ENCODE measurements at places on chromosomes 2 and 18.

GRCh38 chr2:4951368-4951767, 740.8 kb upstream of the SOX11 start:
- DNase-seq: no peak

DNA sequence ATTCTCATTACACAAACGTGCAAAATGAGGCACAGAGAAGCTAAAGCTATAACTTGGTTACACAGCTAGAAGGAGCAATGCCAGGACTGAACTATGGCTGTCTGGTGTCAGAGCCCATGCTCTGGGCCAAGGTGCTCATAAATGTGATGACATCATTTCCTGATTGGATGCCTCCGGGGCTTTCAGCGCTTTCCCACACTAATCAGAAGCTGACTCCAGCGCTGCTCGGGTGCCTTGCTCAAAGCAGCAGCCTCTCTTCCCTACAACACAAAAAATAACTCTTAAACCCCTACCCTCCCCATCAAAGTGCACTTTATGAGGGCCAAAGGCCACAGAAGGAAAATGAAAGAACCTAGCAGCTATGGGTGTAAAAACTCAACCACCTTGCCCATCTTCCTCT, 90.7 kb downstream of the STK39 start:
- DNase-seq: no peak

- no peak for DNase-seq
Measured at GRCh38 chr18:48254077-48254602, 155.0 kb downstream of the ZBTB7C start.

- DNase-seq: no peak
Measured at GRCh38 chr2:181546086-181546485, 88.9 kb downstream of the ITGA4 start.

- no peak for DNase-seq
Measured at GRCh38 chr2:59957504-59957903, 596.0 kb downstream of the BCL11A start.

- DNase-seq: no peak
Measured at GRCh38 chr2:128448331-128449225, 129.9 kb upstream of the HS6ST1 start.

DNA sequence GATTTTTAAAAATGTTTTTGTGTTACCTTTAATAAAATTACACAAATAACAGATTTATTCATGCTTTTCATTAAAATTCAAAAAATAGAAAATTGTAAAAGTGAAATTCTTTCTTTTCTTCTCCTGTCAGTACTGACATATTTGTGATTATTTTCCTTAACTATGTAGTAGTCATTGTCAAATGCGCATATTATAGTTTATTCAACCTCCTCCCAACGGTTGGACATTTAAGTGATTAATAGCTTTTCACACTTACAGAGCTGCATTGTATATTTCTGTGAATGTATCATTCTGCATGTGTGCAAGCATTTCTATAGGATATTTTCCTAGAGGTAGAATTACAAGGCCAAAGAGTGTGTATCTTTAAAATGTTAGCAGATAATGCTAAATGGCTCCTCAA, 259.2 kb downstream of the SH3BP4 start:
- no peak for DNase-seq

GRCh38 chr2:233542507-233542906, 24.1 kb downstream of the USP40 start:
- DNase-seq: no peak

DNA sequence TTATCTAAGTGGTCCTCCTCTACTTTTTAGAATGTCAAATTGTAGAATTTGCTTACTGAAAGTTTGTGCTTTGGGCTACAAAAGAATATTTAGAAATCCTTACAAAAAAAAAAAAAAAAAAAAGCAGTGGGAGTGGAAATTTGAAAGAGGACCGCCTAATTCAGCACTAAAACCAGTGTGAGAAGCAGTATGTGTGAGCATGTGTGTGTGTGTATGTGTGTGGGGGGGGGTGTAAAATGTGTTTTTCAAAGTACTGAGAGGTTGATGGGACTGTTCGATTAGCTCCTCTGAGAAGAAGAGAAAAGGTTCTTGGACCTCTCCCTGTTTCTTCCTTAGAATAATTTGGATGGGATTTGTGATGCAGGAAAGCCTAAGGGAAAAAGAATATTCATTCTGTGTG, at the start of gene VIT:
TSS of gene VIT (plus strand) at position 175 of the 400 bp plus-strand sequence. CDS start 19,664 bp downstream, outside the sequence.
- no peak for DNase-seq

DNA sequence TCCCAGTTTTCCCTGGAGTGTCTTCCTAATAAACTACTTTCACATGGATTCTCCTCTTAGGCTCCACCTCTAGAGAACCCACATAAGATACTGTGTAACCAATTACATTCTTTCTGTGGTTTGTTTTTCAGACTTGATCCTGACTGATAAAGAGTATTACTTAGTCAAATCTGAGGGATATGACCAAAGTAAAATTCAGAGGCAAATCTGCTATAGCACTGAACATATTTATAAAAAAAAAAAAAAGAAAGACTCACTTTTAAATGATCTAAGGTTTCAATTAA, 13.9 kb downstream of the CKAP2L start:
- DNase-seq: no peak

GRCh38 chr2:212922701-212923100, 228.7 kb downstream of the IKZF2 start:
- DNase-seq: no peak

DNA sequence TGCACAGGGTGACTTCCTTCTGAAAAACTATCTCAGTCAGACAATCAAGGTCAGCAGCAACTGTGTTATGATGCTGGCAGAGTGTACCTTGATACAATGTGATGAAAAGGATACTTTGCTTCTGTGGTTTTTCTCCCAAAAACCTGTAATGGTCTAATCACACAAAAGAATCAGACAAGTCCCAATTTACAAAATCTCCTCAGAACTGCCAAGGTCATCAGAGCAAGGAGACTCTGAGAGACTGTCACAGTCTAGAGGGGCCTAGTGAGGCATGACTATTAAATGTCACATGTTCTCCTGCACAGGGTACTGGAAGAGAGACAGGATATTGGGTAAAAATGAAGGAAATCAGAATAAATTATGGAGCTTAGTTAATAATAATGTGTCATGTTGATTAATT, 185.4 kb downstream of the ST6GAL2 start:
- DNase-seq: no peak

DNA sequence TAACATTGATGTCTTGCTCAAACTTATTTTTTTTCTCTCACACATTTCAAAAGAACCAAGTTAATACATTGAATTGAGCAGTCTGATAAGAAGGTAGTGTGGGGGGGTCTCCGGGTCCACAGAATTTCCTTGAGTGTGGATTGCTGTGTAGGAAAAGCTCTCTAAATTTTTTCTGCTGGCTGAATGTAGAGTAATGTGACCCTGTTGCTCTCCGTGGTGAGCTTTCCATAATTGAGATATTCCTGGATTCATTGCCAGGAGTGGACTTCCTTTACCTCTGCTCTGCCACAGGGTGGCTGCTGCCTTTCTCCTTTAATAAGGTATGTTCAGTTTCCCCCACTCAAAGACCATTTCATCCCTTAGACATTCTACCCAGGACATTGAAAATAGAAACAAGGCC, 50.9 kb downstream of the PKP4 start:
- DNase-seq: no peak

- DNase-seq: no peak
Measured at GRCh38 chr2:128552806-128553551, 234.3 kb upstream of the HS6ST1 start.

DNA sequence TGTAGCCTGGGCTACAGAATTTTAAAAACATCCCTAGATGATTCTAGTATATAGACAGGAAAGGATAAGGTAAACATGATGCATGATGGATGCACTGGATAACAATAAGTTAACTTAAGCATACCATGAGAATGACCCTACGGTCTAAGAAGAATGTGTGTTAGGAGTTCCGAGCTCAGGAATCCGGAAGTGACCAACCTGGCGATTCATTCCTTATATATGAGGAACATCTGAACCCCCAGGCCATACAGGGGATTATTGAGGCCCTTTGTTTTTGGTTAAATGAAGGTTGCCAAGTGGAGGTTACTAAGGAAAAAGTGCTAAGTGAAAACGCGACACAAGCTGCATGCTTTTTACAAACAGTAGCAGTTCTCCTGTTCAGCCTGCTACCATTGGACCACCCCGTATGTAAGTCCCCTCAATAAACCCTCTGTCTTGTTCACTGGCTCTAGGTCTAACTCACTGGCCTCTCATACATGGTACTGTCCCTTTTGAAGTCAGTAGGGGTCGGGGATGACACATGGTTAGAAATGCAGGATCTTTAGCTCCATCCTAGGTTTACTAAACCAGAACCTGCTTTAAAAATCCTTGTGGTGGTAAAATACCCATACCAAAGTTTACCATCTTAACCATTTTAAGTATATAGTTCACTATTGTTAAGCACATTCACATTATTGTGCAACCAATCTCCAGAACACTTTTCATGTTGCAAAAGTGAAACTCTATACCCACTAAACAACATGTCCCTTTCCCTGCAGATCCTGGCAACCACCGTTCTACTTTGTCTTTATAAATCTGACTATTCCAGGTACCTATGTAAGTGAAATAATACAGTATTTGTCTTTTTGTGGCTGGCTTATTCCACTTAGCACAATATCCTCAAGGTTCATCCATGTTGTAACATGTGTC, 111.0 kb upstream of the MAP4K3 start:
- no peak for DNase-seq

DNA sequence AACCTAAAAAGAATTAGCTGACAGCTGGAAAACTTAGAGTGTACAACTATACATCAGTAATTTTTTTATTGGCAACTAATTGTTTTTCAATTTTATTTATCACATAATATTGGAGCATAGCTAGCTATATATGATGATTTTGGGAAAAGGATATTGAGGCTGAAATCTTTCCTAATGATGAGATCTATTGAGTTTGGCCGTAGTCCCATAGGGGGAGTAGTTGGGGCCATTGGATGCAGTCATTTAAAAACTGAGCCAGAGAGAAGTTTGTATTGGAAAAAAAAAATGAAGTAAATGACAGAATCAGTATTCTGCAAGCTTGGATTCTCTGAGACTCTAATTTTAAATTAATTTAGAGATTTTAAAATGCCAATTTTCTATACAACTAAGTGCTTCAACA, 179.8 kb downstream of the LTBP1 start:
- no peak for DNase-seq

DNA sequence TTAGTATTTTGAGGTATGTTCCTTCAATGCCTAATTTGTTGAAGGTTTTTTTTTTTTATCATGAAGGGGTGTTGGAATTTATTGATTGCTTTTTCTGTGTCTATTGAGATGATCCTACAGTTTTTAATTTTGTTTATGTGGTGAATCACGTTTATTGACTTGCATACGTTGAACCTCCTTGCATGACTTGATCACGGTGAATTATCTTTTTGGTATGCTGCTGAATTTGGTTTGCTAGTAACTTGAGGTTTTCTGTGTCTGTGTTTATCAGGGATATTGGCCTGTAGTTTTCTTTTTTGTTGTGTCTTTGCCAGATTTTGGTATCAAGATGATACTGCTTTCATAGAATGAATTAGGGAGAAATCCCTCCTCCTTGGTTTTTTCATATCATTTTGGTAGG, 23.9 kb downstream of the CLIP4 start:
- no peak for DNase-seq

GRCh38 chr18:32906506-32907310, 133.9 kb upstream of the KLHL14 start:
- no peak for DNase-seq
